ENCODE measurements at places on chromosomes 2 and 18.

- DNase-seq = no peak
Measured at GRCh38 chr2:191401287-191401686, 156.1 kb downstream of the MYO1B start.

- no peak for DNase-seq
Measured at GRCh38 chr18:27627927-27628326, 442.8 kb upstream of the CHST9 start.

GRCh38 chr18:9779630-9780029 lies 71.5 kb downstream of the RAB31 start:
- DNase-seq = no peak

- DNase-seq = no peak
Measured at GRCh38 chr2:4247791-4248190, 544.4 kb downstream of the DCDC2C start.

- DNase-seq = no peak
Measured at GRCh38 chr2:201852462-201852861, 46.1 kb downstream of the CDK15 start.

DNA sequence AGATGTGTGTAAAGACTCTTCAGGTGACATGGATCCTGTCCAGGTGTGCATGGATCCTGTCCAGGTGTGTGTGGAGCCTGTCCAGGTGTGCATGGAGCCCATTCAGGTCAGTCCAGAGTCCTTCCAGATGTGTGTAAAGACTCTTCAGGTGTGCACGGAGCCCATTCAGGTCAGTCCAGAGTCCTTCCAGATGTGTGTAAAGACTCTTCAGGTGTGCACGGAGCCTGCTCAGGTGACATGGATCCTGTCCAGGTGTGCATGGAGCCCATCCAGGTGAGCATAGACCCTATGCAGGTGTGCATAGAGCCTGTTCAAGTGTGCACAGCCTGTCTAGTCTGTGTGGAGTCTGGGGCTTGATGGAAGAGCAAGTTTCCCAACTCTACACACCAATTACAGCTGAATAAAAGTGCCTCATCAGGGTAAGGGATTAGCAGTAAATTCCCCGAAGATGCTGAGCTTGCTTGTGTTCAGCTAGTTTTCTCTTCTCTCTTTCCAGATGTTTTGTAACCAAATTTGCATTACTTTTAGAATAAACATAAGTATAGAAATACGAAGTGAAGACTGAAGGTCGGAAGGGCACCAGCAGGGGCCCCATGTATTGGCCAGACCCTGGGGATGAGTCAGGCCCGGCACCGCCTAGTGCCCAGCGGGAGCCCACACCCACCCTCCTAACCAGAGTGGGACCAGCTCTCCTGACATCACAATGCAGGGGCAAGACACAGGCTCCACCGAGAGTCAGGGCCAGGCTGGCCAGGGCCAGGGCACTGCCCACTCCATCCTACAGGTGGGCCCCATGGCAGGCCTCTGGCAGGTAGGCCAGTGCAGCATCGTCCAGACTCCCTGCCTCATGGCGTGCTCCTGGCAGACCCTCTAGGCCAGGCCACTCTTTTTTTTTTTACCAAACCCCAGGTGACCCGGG lies 38.6 kb upstream of the GPC1 start:
- no peak for DNase-seq

- DNase-seq = no peak
Measured at GRCh38 chr2:172455121-172455515, 27.7 kb downstream of the ITGA6 start.

DNA sequence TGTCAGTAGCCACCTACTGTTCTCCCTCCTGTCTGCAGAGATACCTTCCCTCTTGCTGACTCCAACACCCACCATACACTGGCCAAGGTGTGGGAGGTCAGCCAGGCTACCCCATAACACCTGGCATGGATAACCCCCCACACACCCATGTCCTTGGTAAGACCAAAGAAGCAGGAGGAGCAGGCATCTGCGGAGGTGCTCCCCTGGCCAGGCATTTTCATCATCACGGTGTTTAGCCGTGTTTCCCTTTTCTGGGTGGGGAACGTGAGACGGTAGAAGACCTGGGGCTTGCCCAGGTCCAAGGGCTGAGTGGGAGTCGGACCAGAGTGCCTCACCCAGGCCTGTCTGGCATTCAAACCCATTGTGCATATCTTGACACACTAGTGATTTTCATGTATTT lies 150.3 kb downstream of the SMAD7 start:
- no peak for DNase-seq

DNA sequence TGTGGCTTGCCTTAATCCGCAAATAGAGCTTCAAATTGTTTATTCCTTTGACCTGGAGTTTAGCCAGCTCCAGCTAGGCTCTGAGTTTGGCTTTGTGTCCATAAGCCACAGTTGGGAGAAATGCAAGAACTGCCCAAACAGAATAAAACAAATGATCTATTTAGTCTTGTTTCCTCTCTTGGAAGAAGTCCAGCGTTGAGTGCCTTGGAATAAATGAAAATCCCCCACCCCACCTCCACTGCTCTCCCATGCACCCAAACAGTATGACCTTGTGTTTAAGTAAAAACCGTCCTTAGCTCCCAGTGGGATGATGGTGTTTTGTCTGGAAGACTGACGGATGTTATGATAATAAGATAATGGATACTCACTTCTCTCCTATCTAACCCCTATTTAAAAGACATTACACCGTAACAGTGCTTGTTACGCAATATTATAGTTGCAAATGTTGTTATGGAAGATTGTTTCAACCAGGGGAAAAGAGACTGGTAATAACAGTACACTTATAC lies 3.2 kb upstream of the SERPINE2 start:
- DNase-seq = no peak

DNA sequence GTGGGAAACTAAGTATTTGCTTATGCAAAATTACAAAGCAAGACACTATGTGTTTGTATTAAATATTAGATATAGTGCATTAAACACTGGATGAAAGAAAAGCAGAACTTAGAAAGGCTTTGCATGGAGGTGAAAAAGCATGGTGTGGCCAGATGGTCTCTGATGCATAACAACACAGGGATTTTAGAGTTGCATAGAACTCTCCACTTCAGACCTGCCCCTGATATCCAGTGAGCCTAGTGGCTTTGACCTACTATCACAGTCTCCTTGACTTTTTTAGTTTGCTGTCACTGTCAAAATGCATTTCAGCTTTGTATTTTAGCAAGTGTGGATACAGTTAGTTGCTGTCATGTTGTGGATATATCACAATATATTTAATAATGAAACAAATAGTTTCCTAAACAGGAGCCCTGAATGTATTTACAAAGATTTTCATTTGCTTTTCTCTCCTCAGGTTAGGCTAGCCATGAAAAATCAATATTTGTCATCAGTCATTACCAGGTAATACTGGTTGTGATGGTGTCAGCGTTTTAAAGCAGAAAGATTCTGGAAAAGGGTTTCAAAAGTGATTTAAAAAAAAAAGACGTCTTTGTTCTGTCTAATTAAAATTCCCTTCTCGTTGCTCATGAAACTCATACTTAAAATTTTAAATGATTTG lies 5.2 kb downstream of the CSRNP3 start:
- no peak for DNase-seq

- peak; percentile 12 for DNase-seq
Measured at GRCh38 chr18:51235009-51235789, 37.7 kb upstream of the MEX3C start.

GRCh38 chr2:95115418-95115817 lies 6.2 kb downstream of the MRPS5 start:
- DNase-seq = peak; percentile 62

DNA sequence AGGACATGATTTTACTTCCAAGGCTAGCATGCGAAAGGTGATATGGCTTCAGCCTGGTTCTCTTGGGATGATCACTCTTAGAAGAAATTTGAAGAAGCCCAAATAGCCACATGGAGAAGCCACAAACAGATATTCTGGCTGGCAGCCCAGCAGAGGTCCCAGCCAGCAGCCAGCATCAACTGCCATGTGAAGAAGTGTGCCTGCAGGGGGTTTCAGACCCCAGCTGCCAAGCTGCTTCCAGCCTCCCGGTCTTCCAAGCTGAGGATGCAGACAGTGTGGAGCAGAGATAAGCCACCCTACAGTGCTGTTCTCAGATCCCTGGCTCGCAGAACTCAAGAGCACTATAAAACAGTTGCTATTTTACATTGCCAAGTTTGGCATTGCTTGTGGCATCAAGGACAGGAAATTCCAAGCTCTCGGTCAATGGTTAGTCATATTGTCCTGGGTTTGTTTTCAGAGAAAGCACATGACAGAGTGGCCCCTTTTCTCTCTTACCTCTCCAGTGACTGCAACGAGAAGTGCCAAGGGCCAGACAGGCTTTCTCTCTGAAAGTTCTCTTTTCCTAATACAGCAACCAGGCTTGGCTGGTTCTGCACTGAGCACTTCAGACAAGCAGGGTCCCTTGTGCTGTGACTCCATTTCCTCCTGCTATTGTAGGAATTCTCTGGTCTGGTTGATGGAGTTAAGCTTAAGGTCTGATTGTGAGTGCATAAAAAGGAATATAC lies 223.7 kb downstream of the ANKRD30B start:
- DNase-seq = no peak

DNA sequence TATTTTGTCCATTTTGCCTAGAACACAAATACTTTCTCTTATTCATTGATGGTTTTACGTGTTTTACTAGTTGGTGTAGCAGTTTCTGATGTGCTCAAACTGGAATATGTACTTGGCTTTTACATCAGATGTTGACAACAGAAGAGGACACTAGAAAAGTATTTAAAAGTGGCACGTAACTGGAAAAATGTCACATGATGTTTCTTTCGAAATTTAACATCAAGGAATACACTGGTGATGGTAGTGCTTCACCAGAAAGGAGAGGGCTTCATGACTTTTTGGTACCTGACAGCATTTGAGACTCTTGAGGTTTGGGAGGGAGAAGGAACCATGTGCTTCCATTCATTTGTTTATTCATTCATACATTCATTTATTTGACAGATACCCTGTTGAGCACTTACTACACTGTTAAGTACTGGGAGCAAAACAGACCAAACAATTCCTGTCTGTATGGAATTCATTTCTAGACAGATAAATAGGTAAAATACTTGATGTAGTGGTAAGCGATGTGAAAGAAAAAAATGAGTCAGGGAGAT lies 1.5 kb downstream of the GIGYF2 start:
- DNase-seq = no peak

DNA sequence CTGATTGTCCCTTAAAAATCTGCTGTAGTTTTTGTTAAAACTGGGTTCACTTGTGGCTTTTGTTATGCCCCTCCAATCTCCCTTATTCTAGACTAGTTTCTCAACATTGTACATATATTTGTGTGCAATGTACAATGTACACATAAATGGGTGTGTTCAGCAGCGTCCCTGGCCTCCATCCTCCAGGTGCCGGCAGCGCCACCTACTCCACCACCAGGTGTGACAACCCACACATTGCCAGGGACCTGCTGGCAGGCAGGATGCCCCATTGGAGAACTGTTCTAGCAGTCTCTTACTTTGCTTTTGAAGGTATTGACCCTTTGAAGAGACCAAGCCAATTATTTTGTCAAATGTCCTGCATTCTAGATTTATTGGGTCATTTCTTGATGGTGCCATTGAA lies 75.4 kb downstream of the SH3RF3 start:
- DNase-seq = no peak

DNA sequence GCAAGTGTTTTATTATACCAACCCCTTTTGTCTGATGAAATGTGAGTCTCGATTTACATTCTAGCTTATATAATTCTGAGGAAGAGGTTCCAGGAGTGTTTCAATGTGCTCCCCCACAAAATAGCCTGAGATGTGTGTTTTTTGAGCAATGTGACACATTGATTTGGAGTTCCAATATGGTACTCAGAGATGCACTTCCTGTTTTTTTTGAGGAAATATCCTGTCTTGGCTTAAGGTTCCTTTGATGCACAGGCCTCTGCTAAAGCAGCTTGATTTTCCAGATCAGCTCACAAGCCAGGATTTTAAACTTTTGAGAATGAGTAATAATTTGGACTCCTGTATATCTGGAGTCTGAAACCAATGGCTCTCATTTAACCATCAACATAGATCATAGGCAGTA lies 221.4 kb downstream of the ACTR3 start:
- no peak for DNase-seq

GRCh38 chr2:234026693-234027254 lies 23.7 kb upstream of the SPP2 start:
- DNase-seq = no peak

- DNase-seq = no peak
Measured at GRCh38 chr18:48186131-48186766, 222.9 kb downstream of the ZBTB7C start.

DNA sequence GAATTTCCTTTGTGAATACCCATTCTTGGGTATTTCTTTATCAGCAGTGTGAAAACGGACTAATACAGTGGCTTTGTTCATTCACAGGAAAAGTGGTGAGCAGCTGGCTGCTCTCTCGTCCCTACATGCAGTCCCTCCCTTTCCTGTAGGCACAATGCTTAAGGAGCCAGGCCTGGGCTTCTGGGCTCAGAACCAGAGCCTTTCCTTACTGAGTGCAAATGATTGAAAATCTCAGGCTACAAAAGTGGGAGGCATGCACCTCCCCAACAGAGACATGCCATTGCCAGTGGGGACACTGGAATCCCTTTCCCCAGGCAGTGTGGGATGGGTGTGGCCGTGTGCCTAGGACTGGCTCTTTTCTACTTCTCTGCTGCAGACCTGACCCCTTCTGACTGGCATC lies 61.3 kb downstream of the MCFD2 start:
- DNase-seq = no peak

GRCh38 chr2:211860224-211860623 lies 678.4 kb downstream of the ERBB4 start:
- DNase-seq = no peak

GRCh38 chr2:23600346-23600745 lies 215.4 kb downstream of the KLHL29 start:
- no peak for DNase-seq

GRCh38 chr2:12199491-12200211 lies 453.2 kb downstream of the LPIN1 start:
- DNase-seq = no peak
